Forelimb muscle (tissue), 1 donor: ENCODE measurements at places on chromosomes 1 and 21. TPM values are rescaled to one million over a fixed set of nuclear protein-coding genes. Genes with fewer than 3 reads are reported as not detected.

- no peak for DNase-seq
Observed at GRCh38 chr1:44531785-44532566, 126.9 kb downstream of the RNF220 start.

DNA sequence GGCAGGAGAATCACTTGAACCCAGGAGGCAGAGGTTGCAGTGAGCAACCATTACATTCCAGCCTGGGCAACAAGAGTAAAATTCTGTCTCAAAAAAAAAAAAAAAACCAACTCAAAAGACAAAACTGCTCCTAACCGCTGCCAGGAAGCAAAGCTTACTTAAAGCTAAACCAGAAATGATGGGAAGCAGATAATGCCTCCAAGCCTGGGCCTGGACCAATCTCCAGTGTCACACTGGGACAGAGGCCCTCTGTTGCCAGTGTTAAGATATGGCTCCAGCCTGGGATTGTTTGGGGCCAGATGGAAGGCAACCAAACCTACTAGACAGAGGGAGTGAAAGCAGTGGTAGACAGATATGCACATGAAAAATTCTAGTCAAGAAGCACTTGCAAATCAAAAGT is 36.9 kb downstream of the NSL1 start:
- no peak for DNase-seq

The ATAD3C gene
- 0.30 TPM for polyA plus RNA-seq

DNA sequence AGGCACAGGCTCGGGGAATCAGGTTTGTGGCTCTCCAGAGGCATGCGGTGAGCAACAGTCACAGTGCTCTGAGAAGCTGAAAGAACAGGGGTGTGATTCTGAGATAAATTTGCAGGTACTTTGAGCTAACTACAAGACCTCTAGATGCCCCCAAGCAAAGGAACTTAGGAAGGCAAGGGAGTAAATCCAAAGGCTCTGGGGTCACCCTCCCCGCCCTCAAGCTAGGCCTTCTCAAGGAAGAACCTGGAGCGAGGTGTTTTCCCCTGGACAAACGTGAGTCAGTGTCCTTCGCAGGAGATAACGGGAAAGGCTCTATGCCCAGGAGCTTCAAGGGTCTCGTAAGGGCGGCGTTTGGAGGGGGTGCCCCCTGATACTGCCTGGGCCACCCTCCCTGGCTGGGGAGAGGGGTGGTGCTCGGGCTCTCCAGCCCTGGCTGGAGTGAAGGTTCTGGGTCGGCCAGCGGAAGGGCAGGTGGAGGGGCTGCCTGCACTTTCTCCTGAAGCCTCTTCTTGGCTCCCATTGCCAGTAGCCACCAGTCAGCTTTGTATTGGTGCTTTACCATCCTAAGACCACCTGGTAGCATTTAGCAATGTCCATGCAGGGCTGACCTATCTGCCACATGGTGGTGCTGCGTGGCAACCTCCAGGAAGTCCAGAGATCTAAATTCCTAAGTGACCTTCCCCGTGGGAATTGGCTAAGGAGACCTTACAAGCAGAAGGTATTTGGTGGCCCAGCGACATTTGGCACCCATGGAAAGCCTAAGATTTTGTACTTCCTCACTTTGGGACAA is 44.0 kb downstream of the GPR161 start:
- DNase-seq = no peak

The ANKRD34A gene
- 0.95 TPM for polyA plus RNA-seq

The MTARC2 gene
- 14.9 TPM for polyA plus RNA-seq
